Astrocyte of the hippocampus (primary cell): ENCODE measurements at places on chromosomes 5 and 9.

DNA sequence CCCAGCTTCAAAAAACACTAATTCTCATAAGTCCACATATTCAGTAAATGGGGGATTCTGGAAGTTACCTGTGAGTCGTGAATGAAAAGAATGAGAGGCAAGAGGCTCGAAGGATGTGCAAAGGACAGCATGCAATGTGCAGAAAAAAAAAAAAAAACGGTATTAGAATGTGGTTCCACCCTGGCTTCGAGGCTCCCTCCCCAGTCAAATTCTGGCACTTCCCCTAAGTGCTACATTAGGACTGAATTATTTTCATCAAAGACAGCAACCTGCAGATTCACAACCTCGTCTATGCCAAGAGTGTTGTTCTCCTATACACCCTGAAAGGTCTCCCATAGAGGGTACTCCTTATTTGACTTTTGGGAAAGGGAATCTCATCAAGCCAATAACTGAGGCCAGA is 16.5 kb downstream of the CAPSL start:
- no peak for DNase-seq

- DNase-seq = no peak
These were observed 16.5 kb downstream of the ZNF462 start for GRCh38 chr9:106879439-106879882.

GRCh38 chr5:30401479-30402058 is 791.9 kb upstream of the CDH6 start:
- peak; percentile 63 for DNase-seq

DNA sequence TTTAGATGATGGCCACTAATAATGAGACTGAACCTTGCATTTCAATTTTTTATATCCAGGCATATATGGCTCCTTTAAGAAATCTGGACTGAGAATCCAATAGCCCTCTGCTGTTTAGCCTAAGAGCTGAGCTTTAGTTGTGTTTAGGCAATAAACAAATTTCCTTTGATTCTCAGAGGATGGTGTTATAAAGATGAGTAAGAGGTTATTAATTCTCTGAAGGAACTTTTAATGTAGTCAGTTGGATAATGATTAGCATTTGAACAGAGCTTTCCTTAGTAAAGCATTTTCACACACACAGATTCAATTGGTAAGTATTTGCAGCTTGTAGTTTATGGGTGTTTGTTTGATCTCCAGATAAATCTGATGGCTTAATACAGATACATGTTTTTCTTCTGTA is 149.6 kb downstream of the PRR16 start:
- peak; percentile 48 for DNase-seq

DNA sequence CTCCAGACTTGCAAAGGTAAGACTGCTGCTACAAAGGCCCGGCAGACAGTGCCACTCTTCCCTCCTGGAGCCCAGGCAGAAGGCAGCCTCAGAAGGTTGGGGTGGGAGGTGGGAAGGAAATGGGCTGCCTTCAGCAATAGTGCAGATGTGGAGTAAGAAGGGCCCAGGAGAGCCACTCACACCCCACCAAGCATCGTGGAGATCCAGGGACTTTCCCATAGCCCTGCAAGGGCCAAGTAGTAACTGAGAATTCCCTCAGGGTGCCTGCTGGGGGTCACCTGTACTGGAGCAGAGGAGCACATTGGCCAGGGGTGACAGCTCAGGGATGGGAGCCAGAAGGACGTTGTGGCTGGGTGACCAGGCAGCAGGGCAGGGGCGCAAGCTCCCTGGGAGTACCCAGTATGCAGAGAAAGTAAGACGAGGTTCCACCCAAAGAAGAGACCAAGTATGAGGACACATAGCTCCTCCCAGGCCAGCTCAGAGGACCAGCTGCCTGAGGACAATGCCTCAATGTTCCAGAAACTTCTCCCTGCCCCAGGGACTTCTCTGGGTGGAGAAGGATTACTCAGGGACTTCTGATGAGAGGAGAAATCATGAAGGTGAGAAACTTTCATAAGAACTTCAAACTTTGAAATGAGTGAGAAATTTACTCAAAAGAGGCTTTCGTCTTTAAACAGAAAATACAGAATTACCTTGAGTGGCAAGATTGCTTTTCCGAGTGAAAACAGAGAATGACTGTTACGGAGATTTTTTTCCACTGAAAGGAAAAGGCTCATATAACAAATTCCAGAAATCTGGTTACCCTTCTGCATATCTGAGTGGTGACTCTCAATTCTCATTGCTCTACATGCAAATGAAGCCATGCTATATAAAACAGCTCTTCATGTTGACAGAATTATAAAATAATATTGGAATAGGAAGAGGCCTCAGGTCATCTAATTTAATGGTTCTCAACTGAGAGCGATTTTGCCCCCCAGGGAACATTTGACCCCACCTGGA is 87.9 kb upstream of the TRIO start:
- peak; percentile 66 for DNase-seq

DNA sequence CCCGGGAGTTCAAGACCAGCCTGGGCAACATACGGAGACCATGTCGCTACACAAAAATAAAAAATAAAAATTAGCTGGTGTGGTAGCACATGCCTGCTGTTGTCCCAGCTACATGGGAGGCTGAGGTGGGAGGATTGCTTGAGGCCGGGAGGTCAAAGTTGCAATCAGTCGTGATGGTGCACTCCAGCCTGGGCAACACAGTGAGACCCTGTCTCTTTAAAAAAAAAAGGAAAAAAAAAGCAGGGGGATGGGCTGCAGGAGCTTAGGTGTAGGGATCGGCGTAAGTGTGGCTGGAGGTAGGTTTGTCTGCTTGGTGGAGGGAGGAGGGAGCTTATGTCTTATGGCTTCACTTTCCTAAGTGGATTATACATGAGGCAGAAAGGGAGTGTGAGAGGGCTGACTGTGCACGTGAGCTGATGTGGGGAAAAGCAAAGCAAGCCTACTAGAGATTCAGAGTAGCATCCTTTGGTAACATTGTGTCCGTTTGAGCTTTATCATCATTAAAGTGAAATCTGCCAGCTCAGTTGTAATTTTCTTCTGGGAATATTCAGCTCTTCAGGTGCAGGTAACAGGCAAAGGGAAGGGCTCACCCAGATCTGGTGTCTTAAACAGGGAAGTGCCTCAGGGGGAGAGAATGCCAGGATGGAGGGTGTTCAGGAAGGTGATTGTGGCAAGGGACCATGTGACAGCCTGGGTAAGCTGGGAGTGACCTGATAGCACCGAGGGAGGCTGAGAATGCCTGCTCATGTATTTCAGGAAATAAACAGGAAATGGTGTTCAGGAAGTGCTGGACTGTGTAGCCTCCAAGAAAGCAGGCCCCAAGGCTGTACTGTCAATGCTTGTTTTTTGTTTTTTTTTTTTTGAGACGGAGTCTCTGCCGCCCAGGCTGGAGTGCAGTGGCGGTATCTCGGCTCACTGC is 17.6 kb upstream of the SETX start:
- no peak for DNase-seq
